Parietal lobe (tissue), 2 donors: ENCODE measurements at places on chromosomes 11 and 22. TPM values are rescaled to one million over a fixed set of nuclear protein-coding genes. Genes with fewer than 3 reads are reported as not detected.

The MMP3 gene
- not detected for total RNA-seq

The SYCE3 gene
- total RNA-seq: not detected

The WNT11 gene
- total RNA-seq: 6.6 TPM

The TPBGL gene
- total RNA-seq: not detected

The PRG3 gene
- total RNA-seq: not detected

The CCDC15 gene
- 3.8 TPM for total RNA-seq

The RAG1 gene
- total RNA-seq: 0.31 TPM

The NLRP14 gene
- total RNA-seq: 1.6 TPM

The GNB1L gene
- total RNA-seq: 7.8 TPM

The PATE2 gene
- 1.9 TPM for total RNA-seq

The C2CD2L gene
- total RNA-seq: 12.2 TPM

The GPHA2 gene
- total RNA-seq: not detected
